Activated CD8-positive, alpha-beta memory T cell treated with anti-CD3 and anti-CD28 coated beads for 4 hours (primary cell): ENCODE measurements at places on chromosomes 4 and X.

DNA sequence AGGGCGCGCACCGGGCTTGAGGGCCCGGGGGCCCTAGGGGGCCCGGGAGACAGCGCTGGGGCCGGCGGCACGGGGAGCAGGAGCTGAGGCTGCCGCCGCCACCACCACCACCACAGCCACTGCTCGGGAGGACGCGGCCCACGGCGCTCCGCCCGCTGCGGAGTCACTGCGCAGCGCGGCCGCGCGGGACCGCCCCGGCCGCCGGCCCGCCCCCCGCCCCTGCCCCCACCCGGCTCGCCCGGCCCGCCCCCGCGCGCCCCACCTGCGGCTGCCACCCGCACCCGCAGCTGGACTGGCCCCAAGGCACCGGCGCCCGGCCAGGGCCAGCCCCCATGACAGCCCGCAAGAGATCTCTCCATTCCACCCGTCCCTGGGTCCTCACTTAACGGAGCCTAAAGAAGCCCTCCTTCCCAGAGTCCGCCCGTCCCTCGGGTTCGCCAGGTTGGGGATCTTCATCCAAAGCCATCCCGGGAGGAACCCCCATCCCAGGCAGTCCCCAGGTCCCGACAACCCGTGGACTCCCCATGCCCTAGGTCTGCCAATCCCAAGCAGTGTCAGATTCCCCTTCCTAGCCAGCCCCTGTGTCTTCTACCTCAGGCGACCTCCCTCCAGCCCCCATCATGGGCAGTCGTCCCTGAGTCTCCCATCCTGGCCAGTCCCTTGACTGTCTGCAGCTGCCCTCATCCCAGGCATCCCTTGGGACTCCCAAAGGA lies 40.0 kb upstream of the IQSEC2 start:
- no peak for DNase-seq

GRCh38 chrX:134774190-134775048 lies 116.1 kb upstream of the PLAC1 start:
- no peak for DNase-seq

GRCh38 chrX:39159921-39160507 lies 358.8 kb downstream of the MID1IP1 start:
- no peak for DNase-seq

GRCh38 chr4:4663028-4663427 lies 121.2 kb upstream of the STX18 start:
- no peak for DNase-seq

DNA sequence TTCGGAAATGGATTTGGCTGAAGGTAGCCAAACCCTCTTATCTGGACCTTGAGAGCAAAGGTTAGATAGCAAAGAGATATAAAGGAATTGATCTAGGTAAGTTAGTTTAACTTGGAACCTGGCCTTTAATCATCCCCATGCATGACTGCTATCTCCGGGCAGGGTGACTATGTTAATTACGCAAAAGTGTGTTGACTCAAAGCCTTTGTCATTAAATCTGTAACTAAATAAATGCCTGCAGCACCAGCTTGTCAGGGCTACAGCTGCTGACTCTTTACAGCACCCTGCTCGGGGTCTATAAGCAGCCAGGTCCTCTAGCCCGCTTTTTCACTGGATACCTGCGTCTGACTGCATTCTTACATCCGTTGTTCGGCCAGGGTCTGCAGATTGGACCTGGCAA lies 201.7 kb downstream of the TBCK start:
- DNase-seq = no peak

GRCh38 chrX:149495573-149496071 lies 9.5 kb downstream of the IDS start:
- no peak for DNase-seq

GRCh38 chr4:8695237-8696219 lies 103.0 kb downstream of the CPZ start:
- DNase-seq = no peak

- no peak for DNase-seq
These were observed 58.9 kb upstream of the DKK2 start for GRCh38 chr4:107094976-107095375.

GRCh38 chr4:173319696-173320095 lies 14.5 kb downstream of the HMGB2 start:
- DNase-seq = no peak

DNA sequence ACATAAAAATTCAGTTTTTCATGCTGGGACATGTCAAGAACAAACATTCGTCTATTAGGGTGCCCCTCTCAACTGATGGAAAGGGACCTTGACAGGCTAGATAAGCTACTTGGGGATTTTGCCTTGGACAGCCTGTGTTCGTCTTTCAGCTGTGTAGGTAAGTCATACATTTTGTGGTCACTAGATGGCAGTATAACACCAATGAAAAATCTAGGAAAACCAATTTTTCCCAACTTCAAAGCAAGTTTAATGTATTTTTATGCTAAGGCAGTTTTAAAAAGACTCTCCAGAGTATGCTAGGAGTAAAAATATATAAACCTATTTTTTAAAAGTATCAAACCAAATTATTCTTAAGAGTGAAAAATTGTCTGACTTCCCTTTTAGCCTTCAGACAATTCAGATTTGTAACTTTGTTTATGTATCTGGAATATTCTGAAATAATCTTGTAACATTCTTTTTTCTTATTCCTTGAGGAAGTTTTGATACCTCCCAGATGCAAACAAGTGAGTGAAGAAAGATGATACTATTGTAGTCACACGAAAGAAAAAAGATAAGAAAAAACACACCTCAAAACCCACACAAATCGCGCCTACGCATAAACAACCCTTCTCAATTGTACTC lies 158.3 kb downstream of the CPE start:
- no peak for DNase-seq

- no peak for DNase-seq
These were observed 39.9 kb upstream of the SPINK2 start for GRCh38 chr4:56861360-56861759.

- no peak for DNase-seq
These were observed 28.3 kb downstream of the ARHGAP10 start for GRCh38 chr4:147760176-147760575.

DNA sequence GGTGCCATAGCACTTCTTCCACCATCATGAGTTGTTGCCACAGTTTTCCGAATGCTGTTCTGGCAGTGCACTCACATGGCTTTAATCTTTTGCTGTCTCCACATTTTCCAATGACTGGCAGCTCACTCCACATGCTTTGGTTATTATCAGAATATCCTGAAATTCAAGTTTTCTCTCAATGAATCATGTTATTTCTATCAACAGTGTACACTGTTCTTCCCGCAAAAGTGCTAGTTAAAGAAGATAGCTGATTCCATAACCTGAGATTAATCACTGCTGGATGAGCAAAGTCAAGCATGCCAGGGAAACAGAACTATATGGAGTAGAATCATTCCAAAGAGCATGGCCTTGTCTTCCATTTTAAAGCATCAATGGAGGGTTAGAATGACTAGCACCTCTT lies 14.6 kb upstream of the IL13RA2 start:
- DNase-seq = no peak

- no peak for DNase-seq
These were observed 160.3 kb upstream of the FRG1 start for GRCh38 chr4:189780391-189780790.

GRCh38 chr4:101953949-101954348 lies 163.4 kb downstream of the BANK1 start:
- DNase-seq = no peak

- no peak for DNase-seq
These were observed 1588.9 kb upstream of the PCDH7 start for GRCh38 chr4:29131304-29131703.

DNA sequence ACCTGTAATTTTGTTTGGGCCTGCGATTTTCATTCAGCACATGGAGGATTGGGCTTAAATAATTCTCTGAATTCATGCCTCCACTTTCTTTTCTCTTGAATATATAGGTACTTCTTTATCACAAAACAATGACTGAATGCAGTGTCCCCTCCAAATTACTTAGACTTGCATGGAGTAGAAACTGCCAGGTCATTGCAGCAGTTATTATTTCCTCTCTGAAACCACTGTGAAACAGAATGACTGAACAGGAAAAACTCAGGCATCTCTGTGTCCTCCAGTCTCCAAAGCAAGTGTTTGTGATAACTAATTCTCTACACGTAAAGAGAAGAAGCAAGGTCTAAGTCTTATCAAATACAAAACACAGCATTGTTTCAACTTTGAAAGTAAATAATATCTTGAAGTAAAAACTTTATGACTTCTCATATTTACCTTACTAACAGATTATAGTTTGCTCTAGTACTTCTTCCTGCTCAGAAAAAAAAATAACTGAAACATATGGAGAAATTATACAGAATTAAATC lies 144.5 kb upstream of the DIAPH2 start:
- DNase-seq = no peak

- no peak for DNase-seq
These were observed 171.5 kb downstream of the PCDH18 start for GRCh38 chr4:137360761-137361160.
